D721Med (cell line): ENCODE measurements at places on chromosomes 11 and 22.

DNA sequence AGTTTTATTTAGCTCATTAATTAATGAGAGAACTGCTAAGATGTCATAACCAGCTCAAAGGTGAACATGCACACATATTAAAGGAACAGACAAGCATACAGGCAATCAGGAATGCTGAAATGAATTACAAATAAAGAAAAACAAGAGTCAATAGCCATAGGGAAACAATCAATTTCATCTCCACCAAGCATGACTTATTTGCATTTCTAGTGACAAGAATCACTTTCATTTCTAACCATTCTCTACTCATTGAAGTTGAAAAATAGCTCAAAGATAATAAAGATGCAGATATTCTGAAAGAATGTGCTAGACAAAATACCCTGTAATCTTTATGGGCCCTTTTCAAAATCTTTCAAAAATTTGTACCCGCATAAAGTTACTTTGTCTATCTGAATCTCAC, 23.2 kb downstream of the ISX start:
- no peak for DNase-seq

GRCh38 chr11:134261626-134262488, 8.5 kb downstream of the ACAD8 start:
- peak; percentile 73 for DNase-seq

- DNase-seq: no peak
These were observed 20.3 kb upstream of the TENM4 start for GRCh38 chr11:79461144-79461543.

- no peak for DNase-seq
These were observed 9.9 kb downstream of the P2RX3 start for GRCh38 chr11:57348052-57348451.

GRCh38 chr11:59173964-59174663, 2.2 kb downstream of the DTX4 start:
- DNase-seq: no peak

- no peak for DNase-seq
These were observed 56.7 kb downstream of the PPP6R2 start for GRCh38 chr22:50399751-50400331.

GRCh38 chr11:130881475-130882137, 34.7 kb downstream of the SNX19 start:
- DNase-seq: no peak

- DNase-seq: no peak
These were observed 66.7 kb upstream of the NECTIN1 start for GRCh38 chr11:119795690-119796089.

DNA sequence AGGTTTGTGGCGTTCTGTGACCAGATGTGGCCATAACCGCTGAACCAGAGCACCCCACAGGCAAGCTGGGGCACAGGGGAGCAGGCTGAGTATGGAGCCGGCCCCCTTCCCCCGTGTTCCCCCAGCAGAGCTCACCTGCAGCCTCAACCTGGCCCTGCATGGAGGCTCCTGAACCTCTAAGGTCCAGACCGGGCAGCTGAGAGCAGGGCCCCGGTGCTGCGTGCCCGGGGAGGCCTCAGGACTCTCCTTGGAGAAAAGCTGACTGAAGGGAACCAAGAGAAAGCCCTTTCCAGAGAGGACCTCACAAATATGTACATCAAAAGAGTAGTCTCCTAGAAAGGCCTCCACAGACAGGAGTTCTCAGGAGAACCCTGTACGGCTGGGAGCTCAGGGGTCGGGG, 17.4 kb upstream of the IGSF22 start:
- DNase-seq: no peak

- DNase-seq: no peak
These were observed 55.7 kb downstream of the FAM168A start for GRCh38 chr11:73542175-73542574.

DNA sequence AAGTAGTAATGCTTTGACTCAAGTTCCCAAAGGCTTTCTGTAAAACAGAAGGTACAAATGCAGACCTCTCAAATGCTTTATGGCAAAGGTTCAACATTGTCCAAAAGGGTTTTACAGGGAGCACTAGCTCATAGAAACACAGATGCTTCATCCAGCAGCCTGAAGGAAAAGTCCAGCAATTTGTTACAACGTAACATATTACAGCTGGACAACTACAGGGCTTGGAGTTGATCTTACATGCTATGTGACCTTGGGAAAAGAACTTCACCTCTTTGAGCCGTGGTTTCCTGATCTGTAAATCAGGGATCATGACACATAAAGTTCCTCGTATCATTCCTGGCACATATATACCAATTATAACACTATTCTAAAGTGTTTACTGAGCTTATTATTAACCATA, 84.9 kb downstream of the DDIAS start:
- no peak for DNase-seq

GRCh38 chr11:62217191-62217748, 8.8 kb downstream of the SCGB2A1 start:
- DNase-seq: no peak

DNA sequence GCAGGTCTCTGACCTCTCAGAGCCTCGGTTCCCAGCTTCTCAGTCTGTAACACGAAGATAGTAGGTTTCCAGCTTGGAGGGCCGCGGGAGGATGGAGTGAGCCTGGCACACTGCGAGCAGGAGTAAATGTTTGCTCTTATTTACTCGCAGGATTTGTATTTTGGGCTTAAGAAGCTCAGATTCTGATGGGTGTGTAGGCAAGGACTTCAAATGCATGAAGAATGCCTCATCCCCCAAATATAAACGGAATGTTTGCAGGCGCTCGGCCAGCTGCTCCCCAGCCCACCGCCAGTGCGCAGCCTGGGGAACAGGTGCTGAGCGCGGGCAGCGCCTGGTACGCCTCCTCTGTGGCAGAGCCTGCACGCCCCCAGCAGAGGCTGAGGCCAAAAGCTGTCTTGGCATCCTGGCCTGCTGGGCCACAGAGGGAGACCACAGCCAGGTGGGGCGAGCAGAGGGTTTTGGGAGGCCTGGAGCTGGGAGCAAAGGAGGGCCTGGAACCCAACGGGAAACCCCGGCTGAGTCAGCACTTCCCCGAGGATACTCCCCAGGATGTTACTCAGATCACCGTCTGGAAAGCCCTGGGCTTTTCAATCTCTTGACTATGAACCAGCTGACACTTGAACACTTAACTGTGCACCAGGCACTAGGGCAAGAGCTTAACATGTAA, 9.4 kb downstream of the EHD1 start:
- no peak for DNase-seq

DNA sequence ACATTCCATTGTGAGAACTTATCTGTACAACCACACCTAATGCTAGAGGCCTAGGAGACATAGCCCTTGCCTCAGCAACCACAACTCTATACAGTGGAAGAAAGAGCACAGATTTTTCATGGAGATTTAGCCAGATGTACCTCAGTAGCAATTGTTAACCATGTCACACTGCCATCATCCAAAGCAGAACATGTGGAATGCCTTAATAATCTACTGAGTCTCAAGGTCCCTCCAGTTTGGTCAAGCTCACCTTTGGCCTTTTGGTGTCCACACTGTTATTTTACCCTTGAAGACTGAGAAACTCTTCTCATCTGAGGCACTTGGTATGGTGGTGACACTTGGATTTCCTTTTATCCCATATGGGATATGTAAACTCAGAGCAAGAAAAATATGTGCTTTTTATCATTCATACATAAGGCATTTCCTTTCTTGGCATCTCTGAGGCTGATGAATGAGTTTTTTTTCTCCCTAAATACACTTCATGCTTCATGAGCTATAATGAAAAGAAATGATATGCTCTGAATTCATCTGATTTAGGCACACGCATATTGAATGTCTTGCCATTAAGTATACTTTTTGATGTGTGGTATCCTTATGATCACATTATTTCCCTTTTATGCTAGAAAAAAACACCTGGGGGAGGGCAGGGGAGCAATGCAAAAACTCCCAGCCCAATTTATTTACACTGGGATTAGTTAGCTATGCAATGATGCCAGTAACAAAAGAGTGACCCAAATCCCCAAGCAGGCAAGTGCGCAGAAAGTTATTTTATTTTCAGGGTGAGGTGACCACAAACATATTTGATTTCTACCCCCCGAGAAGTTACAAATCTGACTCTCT, 63.3 kb upstream of the ME3 start:
- no peak for DNase-seq

DNA sequence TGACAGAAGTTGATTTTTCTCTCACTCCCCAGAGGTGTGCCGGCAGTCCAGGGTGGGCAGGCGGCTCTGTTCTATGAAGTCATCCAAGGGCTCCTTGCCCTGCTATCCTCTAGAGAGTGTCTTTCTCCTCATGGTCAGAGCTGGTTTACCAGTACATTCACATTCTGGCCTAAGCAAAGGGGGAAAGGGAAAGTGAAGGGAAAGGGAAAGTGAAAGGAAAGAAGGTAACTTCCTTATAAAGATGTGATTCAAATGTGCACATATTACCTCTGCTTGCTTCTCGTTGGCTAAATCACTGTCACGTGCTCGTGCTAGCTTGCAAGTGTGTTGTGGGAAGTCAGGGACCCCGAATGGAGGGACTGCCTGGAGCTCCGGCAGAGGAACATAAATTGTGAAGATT, 2.9 kb upstream of the HTATIP2 start:
- DNase-seq: no peak

- DNase-seq: no peak
These were observed 7.7 kb upstream of the TCF20 start for GRCh38 chr22:42277988-42278776.

DNA sequence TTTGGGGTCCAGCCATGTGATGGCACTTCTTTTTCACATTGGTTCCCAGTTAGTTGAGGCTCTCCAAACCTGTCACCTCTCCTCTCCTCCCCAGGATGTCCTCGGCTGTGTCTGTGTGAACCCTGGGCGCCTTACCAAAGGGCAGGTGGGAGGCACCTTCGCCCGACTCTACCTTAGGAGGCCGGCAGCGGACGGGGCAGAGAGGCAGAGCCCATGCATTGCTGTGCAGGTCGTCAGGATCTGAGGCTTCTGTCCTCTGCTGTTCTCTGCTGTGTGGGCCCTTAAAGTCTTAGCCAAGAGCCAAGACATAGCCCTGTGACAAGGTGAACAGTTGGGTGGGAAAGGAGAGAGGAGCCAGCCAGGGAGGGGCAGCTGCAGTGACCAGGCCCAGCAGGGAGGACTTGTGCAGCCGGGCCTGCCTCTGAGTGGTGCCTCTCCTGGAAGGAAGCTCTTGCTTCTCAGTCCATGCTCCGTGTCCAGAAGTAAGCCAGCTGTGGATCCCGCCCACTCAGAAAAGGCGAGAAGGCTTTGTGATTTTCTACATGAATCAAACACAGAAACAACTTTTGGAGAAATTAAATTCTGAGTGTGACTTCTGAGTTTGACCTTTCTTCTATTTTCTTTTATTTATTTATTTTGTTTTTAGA, 17.5 kb upstream of the CDC42EP2 start:
- no peak for DNase-seq

DNA sequence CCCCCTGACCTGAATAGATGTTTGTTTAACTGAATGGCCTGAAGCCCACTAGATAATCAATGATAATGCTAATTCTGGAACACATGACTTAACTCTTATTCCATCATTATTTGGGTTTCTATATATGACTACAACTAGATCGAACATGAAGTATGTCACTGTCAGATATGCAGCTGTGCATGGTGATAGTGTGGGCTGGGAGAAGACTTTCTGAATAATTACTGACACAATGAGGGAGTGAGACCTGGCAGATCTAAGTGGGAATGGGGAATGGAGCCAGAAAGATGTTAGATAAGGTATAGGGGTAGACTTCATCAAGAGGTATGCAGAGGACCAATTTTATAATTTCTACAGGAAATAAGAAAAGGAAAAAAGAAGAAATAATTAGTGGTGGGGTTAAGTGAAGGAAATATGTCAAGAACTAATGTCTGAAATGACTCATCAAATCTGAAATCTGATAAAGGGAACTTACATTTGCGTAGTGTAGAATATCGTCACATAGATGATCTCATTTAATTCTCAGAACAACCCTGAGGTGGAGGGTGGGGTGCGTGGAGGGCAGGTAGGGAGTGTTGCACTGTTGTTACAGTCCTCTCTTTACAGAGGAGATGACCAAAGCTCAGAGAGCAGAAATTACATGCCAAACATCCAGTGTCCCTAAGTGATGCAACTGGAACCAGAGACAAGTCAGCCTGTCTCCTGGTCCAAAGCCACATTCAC, 68.2 kb upstream of the EED start:
- no peak for DNase-seq

DNA sequence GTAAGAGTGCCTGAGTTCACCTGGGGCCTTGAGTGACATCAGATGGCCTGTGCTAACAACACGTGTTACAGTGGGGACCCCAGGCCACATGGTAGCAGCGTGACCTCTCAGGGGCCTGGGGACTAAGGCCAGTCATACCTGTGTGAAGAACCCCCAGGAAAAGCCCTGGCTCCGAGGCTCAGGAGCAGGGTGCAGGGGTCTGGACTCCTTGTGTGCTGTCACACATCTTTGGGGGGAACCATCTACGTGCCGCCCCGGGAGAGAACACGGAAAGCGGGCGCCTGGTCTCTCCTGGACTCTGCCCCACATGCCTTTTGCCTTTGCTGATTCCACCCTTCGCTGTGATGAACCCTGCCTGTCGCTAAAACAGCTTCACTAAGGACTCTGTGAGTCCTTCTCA, 48.7 kb downstream of the SHANK2 start:
- DNase-seq: no peak

DNA sequence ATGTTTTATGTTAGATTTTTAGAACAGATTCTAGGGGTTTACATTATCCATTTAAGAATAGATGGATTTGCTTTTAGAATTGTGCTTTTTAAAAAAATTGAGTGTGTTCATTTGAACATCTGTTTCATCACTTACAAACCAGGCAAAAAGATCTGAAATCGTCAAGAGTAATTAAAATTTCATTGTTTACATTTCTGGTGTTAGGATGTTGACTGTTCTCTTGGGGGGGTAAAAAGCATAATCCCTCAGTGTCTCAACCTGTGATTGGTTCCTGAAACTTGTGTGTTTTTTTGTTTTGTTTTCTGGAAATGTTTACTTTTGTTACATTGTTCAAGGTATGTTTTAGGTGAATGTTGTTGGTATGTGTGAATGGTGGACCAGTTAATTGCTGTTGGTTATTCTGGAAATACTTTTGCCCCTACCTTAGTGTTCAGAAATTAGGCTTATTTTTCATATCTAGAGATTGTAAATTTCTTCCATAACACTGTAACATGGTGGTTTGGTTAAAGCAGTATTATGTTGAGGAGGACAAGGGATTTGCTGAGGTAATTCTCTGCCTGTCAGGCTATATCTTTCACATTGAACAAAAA, 4.8 kb downstream of the PCF11 start:
- no peak for DNase-seq

DNA sequence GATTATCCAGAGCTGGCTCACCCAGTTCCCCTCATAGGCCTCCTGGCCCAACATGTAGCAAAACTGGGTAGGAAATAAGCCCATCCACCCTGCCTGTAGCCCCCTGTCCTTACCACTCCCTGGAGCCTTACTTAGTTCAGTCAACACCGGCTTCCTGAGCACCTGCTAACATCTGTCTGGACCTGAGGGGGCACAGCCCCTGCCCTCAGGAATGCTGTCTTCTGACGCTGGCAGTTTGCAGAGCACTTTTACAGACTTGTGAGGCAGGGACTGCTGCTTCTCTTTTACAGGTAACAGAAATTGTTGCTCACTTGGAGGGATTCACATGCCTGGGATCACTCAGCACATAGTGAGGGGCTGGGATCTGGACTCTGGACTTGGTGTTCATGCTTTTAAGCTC, 152.0 kb upstream of the TBCEL start:
- DNase-seq: no peak
